ENCODE measurements at places on chromosomes 12 and 14.

GRCh38 chr14:97101561-97101960 is 304.4 kb downstream of the VRK1 start:
- DNase-seq = no peak

- no peak for DNase-seq
Observed at GRCh38 chr12:96425951-96426350, 25.7 kb upstream of the CDK17 start.

DNA sequence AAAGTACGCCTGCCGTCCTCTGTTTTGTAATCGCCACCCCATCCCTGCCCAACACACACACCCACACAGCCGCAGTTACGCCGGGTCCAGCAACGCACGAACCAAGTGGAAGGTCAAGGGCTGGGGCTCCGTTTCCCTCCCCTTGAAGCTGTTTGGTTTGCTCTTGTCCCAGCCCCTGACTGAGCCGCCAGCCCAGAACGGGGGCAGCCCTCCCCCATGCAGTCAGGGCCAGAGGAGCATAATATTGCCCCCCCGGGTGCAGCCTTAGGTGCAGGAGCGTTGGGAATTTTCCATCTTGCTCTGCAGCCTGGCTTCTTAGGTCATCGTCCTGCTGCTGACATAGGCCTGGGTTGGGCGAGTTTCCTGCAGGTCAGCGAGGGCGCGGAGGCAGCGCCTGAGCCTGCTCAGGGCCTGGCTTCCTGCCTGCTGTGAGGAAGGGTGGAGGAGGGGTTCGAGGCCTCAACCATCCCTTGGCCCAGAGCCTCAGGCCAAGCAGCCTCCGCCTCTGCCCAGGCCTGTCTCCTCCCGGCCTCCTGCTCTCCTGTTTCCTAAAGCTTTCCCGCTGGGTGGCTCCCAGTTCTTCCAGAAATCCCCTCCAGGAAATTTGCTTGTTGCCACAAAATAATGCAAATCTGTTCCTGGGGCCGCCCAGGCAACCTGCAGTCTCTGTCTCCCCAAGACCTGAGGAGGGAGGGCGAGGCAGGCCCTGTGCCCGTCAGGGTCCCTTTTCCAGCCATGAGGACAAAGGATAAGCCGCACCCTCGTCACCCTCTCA is 44.5 kb downstream of the PSMA6 start:
- peak; percentile 26 for DNase-seq

DNA sequence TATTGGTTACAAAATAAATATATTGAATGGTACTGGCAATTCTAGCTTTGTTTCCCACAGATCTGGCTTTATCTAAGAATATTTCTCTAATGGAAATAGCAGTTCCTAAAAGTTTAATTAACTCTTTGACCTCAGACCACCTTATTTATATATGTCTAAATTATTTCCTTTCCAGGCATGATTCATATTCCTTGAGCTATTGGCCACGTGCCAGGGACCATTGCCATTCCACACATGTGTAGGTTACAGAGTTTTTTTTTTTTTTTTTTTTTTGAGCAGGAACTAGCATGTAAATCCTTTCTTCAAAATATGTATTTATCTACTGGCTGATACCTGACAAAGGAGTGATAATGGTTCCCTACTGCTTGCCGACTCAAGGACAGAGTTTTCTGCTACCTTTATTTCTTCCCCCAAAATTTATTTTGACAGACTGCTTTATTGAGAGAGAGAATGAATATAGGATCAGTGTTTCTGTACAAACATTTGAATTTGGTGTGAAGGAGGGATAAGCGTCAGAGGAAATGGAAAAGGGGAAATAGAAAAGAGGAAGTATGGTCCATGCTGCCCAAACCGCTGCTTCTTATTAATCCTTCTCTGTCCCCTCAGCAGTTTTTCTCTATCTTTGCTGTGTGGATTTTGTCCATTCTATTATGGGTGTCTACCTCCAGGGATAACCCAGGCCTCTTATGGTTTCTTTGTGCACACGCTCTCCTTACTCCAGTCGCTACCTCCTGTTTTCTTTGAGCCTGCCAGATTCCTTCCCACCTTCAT is 36.4 kb downstream of the PDE3A start:
- peak; percentile 53 for DNase-seq

DNA sequence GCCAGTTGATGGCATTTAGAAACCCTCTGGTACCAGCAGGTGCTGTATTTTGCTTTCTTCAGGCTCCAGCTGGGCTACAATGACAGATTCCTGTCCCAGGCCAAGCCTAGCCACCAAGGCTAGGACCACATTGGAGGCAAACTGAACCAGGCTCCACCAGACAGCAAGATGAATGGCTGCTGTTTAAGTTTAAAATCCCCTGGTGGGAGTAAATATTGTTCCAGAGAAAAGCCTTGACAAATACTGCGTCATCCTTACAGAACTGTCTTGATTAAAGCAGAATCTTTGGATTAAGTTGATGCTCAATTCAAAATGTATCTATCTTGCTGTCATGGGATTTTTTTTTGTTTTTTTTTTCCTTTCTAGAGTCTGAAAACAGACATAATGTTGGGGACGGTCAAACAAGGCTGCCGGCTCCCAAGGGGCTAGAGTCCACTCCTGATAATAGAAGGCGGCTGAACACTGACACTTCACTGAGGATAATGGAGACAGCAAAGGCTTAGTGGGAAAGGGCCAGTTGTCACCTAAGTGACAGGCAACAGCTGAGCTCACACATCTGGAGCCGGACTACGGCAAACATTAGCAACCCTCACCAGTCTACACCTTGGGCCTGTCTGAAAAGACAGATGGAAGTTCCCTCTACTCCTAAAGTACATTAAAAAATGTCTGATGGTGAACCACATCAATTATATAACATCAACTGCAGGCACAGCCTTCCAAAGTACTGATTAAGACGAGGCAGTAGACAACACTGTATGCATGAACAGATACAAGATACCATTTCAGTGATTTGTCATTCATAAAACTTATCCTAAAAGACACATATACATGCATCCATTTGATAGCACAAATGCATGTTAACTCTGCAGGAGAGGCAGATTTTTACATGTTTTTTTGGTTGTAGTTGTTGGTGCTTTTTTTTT is 1.7 kb downstream of the PRICKLE1 start:
- no peak for DNase-seq

- no peak for DNase-seq
Observed at GRCh38 chr14:72546344-72547016, 347.4 kb downstream of the DPF3 start.

- no peak for DNase-seq
Observed at GRCh38 chr12:68530965-68531364, 79.7 kb upstream of the RAP1B start.

GRCh38 chr12:91327131-91327530 is 144.5 kb upstream of the DCN start:
- no peak for DNase-seq

All from erythroblast (primary cell).